ENCODE measurements at places on chromosomes 7 and 10. TPM values are rescaled to one million over a fixed set of nuclear protein-coding genes. Genes with fewer than 3 reads are reported as not detected.

DNA sequence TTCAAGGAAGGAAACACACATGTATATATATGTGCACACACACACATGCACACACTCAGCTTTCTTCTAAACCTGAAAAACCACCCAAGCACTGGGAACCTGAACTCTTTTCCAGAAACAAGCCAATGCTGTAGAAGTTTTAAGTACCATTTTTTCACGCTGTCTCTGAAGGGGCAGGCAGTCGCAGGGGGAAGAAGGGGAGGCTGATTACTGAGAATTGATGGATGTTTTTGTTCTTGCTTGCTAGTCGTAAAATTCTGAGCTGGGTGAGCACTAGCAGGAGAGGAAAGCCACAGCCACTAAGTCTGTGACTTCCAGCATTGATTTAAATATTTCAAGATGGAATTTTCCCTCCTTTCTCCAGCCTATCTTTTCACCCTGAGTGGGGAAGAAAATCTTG, 391.8 kb downstream of the CALN1 start:
- no peak for DNase-seq

DNA sequence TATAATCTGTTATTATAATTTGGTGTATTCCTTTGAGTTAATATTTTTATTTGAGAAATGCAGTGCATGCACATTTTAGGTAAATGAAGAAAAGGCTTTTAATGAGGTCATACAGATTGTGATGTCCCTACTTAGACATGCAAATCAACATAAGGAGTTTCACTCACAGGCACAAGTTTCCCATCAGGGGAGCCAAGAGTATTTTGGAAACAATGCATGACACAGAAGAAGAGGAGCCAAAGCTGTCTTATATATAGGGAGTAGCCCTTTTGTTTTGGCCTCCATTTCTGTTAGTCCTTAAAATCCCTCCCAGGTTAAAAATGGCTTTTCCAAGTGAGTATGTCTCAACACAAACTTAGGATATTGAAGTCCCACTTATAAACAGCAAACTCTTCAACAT, 703.4 kb upstream of the ANKRD30A start:
- DNase-seq = no peak

- no peak for DNase-seq
Observed at GRCh38 chr10:78914502-78915189, 154.1 kb upstream of the ZMIZ1 start.

DNA sequence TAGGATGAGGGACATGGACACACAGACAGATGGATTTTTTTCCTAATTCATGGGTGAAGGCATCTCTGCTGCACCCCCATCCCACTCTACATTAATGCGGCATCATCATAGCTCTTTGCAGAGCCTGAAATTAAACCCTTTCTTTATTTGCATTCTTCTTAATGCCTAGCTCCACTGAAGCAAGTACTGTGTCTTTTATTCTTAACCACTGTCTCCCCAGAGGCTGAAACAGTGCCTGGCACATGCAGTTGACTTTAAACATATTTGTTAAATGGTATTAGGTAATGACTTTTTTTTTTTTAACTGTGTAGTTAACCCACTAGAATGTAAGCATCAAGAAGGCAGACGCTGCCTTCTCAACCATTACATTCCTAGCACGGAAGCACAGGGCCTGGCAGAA, 73.5 kb downstream of the SMURF1 start:
- no peak for DNase-seq

ADIRF gene
- total RNA-seq = 40.6 TPM

GPR158 gene
- total RNA-seq = not detected

NPY gene
- not detected for total RNA-seq

EBLN1 gene
- not detected for total RNA-seq

DNA sequence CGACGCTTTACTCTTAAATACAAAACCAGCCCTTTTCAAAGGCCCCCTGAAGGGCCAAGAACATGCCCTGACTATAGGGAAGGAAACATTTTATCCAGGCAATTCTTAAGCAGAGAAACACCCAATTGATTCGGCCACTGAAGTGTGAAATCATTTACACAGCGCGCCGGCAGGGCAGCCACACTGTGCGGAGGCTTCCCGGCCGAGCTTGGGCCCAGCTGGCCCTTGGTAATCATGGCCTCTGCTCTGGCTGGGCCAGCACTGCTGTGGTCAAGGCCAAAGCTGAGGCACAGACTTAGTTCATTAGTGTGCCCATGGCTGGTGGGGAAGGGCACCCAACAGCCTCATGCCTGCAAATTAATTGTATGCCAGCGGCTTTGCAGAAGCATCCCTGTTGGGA, 143.7 kb upstream of the HABP2 start:
- no peak for DNase-seq

SAMD9L gene
- total RNA-seq = 22.6 TPM

ATOH7 gene
- not detected for total RNA-seq

GRCh38 chr10:131017566-131018285, 293.8 kb downstream of the TCERG1L start:
- DNase-seq = no peak

DNA sequence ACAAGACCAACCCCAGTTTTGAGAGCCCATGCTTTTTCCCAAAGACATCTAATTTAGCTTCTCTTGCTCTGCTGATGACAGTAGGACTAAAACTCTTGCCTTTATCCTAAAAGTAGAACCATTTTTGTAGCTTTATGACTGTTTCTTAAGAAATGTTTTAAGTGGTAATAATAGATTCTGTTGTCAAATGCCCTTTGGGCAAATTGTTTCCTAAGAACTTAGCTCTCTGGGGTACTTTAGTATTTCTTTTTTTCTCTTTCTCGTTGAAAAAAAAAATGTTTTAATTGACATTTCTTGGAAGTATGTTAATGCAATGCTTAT, 157.4 kb downstream of the ARID5B start:
- no peak for DNase-seq

ZC3HAV1L gene
- 28.7 TPM for total RNA-seq

- no peak for DNase-seq
Observed at GRCh38 chr10:119283818-119284217, 76.4 kb downstream of the GRK5 start.
